NCI-H446 (cell line): ENCODE measurements at places on chromosomes 6 and 20.

GRCh38 chr6:136535017-136535765 is 15.0 kb downstream of the MAP7 start:
- no peak for DNase-seq

- no peak for DNase-seq
These were observed 27.2 kb downstream of the VEGFA start for GRCh38 chr6:43796903-43797890.

DNA sequence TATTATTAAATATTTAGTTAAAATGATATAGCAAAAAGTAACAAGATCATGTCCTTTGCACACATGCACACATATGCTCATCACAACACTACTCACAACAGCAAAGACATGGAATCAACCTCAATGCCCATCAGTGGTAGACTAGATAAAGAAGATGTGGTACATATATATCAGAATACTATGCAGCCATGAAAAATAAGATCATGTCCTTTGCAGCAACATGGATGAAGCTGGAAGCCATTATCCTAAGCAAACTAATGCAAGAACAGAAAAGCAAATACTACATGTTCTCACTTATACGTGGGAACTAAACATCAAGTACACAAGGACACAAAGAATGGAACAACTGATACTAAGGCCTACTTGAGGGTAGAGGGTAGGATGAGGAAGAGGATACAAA is 14.3 kb downstream of the AK9 start:
- no peak for DNase-seq

GRCh38 chr6:139637766-139638165 is 263.3 kb upstream of the CITED2 start:
- DNase-seq: no peak

- DNase-seq: no peak
These were observed 236.0 kb upstream of the JAG1 start for GRCh38 chr20:10909803-10910202.

- no peak for DNase-seq
These were observed 6.5 kb downstream of the CD24 start for GRCh38 chr6:106967936-106968555.

DNA sequence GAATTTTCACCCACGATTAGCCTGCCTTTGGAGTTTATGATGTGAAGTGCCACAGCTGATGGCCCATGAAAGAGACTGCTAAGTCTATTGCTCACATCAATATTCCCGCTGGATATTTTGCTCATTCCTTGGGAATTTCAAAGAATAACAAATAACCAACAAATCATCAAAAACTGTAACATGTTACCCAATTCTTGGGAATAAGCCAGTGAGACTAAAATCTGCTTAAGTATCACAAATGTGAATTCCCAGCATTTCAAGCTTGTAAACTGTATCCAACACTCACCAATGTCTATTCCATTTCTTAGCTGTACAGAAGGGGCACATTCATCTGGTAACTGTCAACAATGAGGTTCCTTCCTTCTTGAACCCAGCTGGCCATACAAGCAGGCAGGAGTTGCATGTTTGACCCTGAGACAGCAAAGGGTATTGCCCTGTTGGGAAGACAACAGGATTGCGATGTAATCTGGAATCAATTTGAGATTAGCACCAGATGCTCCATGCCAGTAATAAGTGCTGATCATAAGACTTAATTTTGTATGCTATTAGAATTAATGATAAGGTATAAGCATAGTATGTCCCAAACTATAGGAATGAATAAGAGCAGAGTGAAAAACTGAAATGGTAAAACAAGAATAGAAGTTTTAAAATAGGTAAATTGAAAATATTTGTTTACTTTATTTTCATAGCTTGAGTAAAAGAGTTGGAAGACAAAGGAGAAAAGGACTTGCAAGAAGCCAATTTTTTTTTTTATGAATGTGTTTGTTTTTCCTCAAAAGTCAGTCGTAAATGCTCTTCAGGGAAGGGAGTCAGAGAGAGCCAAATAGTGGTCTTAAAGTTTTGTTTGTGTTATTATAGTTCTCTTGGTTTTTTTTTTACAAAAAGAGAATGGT is 58.8 kb downstream of the RSPO3 start:
- no peak for DNase-seq

GRCh38 chr6:88965691-88966090 is 2.3 kb upstream of the RNGTT start:
- DNase-seq: no peak

DNA sequence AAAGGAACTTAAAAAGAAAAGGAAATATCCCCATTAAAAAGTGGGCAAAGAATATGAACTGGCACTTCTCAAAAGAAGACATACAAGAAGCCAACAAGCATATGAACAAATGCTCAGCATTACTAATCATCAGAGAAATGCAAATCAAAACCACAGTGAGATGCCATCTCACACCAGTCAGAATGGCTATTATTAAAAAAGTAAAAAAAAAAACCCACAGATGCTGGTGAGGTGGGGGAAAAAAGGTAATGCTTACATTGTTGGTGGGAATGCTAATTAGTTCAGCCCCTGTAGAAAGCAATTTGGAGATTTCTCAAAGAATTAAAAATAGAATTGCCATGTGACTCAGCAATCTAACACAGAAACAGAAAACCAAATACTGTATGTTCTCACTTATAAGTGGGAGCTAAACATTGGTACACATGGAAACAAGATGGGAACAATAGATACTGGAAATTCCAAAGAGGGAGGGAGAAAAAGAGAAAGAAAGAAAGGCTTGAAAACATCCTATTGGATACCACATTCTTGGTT is 437.1 kb downstream of the GRIK2 start:
- DNase-seq: no peak

DNA sequence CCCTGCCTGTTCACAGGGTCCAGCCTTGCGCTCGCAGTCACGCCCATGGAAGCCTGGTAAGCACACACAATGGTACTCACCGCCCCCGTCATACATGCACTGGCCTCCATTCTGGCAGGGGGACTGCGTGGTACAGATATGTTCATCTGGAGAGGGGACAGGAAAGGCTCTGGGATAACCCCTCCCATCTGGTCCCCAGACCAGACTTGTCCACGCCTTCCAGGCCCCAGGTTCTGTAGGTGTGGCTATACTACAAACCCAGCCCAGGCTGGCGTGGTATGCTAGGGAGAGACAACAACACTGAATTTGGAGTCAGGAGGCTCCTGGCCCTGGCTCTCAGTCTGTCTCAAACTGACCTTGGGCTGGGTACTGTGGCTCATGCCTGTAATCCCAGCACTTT is 3.4 kb downstream of the DLK2 start:
- DNase-seq: no peak

GRCh38 chr6:48869595-48869994 is 593.5 kb downstream of the MMUT start:
- no peak for DNase-seq

DNA sequence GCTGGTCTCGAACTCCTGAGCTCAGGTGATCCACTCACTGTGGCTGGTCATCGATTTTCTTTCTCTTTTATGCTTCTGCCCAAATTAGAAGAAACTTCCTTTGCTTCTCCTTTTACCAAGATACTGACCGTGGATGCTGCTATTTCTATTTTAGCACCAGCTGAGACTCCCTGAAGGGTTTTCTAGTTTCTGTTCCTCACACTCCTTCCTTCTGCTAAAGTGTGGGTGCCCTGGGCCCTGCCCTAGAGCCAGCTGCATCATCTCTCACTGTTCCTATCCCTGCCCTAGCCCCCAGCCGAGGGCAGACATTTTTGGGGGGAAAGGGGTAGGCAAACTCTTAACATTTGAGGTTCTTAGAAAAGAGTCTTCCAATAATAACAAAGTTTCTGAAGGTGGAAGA is 6.3 kb downstream of the SMOC2 start:
- DNase-seq: no peak

DNA sequence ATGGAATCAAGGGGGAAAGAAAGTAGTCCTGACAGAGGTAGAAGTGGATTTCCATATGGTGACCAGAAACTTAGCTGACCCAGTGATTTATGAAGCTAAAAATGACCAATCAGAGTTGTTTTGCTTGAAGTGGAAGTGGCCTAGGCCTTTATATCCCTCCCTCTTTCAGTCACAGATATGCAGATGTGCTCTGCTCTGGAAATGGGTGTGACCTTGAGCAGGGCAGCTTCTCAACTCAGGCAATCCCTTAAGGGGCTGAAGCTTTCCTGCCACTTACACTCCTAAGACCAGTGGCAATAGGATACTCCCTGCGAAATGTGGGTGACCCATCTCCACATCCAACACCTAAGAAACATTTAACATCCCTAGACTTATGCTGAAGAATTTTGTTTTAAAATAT is 256.6 kb downstream of the EYS start:
- DNase-seq: no peak

GRCh38 chr6:135534773-135535380 is 37.3 kb upstream of the AHI1 start:
- no peak for DNase-seq

DNA sequence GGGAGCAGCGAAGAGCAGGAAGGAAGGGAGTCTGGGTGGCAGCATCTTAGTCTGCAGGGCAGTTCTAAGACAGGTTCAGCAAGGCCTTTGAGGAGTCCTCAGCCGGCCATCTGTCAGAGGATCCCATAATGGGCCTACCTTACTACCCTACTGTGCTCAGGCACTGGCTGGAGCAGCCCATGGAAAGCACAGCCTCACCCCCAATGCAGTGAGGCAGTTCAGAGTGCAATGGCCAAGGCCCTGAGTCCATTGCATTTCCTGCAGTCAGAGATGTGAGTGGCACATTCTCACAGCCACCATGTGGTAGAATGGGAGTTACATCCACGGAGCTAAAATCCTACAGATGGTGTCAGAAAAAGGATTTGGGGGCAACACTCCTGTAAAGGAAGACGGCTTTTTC is 19.4 kb upstream of the OVOL2 start:
- no peak for DNase-seq

DNA sequence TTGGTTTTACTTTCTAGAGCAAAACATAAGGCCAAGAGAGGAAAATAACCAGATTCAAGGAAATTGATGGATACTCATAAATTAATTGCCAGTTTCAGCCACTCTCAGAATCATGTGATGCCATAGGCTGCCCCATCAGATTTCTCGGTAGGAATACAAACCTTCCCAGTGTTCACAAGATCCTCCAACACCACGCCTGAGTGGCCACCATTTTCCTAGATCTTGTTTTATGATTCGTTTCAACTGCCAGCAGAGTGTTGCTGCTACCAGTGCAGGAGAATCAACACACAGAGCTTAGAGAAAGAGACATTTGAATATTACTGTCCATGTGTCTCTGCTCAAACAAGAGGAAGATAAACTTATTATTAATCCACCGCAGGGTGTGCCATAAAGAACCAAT is 434.2 kb upstream of the CDH4 start:
- DNase-seq: no peak

DNA sequence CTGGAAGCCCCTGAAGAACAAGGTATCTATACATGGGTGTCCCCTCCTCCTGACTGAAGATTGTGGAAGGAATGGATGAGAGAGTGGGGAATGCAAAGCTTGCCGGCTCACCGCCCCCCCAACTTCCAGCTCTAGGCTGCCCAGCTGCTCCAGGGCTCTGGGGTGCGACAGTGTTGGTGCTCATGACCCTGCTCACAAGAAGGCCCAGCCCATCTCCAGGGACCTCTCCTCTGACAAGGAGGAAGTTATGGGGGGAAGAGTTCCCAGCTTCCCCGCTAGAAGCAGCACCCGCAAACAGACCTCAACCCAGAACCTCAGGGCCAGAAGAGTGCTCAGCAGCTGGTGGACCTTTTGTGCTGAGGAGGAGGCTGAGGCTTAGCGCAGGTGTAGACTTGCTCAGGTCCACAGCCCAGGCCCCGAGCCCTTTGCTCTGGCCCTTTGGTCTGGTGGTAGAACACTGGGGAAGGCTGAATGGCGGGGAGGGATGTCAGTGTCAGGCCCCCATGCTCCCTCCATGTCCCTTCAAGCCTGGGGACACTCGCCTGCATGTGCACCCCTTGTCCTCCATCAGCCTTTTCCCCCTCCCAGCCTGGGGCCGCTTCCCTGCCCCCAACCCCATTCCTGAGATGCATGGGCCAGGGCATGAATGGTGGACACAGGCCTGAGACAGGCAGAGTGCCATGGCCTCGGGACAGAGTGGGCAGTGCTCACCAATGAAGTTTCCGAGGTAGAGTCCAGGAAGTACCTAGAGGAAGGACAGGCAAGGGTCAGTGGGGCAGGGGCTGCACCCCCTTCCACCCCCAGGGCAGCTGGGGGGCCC is 1.3 kb downstream of the DUSP15 start:
- no peak for DNase-seq

GRCh38 chr6:141752677-141753076 is 380.0 kb upstream of the GJE1 start:
- no peak for DNase-seq

DNA sequence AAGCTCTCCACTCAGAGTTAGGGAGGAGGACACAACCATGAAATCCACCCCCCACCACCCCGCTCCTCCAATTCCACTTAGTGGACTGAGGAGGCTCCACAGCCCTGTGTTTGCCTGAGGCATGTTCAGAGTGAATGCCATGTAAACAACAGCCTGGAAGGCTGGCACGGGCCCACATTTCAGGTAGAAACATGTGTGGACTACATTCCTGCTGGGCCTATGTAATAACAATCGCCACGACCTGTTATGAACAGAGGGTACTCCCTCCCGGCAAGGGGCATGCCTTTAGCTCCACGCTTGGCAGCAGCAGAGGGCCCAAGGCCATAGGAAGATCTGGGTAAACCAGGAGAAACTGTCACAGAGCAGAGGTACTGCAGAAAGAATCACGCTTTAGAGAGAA is 65.5 kb downstream of the ISM1 start:
- no peak for DNase-seq

GRCh38 chr20:54161821-54162149 is 12.0 kb downstream of the CYP24A1 start:
- DNase-seq: no peak

DNA sequence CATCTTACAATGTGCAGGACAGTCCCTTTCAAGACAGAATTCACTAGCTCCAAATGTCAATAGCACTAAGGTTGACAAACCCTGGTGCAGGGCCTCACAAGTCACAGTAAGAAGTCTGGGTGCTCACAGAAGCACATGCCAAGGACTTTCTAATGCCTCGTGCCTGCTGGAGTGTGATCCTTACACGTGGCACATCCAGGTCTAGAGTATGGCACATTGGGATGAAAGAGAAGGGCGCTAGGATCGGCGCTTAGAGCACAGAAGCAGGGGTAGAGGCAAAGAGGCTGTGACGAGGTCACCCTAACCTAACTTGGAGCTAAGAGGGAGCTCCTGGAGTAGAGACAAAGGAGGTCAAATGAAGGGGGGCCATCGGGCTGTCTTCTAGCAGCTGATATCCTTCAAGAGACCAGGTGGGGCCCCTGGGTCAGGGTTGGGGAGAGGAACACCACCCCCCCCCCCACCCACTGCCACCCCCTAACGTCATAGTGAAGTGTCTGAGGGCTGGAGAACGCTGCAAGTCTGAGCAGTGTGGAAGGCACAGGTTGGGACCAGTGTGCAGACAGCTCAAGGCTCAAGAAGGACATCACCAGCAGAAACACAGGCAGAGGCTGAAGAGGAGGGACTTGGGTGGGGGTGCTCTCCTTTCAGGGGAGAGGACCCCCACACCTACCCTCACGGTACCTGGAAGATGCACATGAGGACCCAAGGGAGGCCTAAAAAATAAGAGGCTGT is 97.8 kb upstream of the MRPS10 start:
- no peak for DNase-seq

GRCh38 chr6:119043265-119043664 is 35.2 kb downstream of the FAM184A start:
- DNase-seq: no peak
